ENCODE measurements at places on chromosomes 3 and 15. TPM values are rescaled to one million over a fixed set of nuclear protein-coding genes. Genes with fewer than 3 reads are reported as not detected.

The LDHAL6B gene
- not detected for total RNA-seq

The GUCA1C gene
- not detected for total RNA-seq

The SLC28A2 gene
- not detected for total RNA-seq

The ACTRT3 gene
- 9.2 TPM for total RNA-seq

The FETUB gene
- total RNA-seq, result not detected

The XXYLT1 gene
- total RNA-seq, result 28.1 TPM

The DGKG gene
- under 0.01 TPM for total RNA-seq

The SRPRB gene
- total RNA-seq, result 69.1 TPM

The ERC2 gene
- total RNA-seq, result 0.32 TPM

The INKA1 gene
- total RNA-seq, result 11.7 TPM

The CLEC3B gene
- 9.9 TPM for total RNA-seq

The UNC13C gene
- not detected for total RNA-seq

The TMEM108 gene
- not detected for total RNA-seq

The RFC4 gene
- 6.5 TPM for total RNA-seq

The ATP2C1 gene
- 101 TPM for total RNA-seq

The CCDC39 gene
- not detected for total RNA-seq

The HHLA2 gene
- total RNA-seq, result not detected

The CCR2 gene
- not detected for total RNA-seq

The CCR9 gene
- not detected for total RNA-seq

The P2RY13 gene
- total RNA-seq, result not detected

The NUP210 gene
- under 0.01 TPM for total RNA-seq

The AGBL1 gene
- not detected for total RNA-seq

The SLCO2A1 gene
- 2.4 TPM for total RNA-seq

The CHMP2B gene
- 31.6 TPM for total RNA-seq

The TRANK1 gene
- total RNA-seq, result 33.8 TPM

The PPP1R14D gene
- total RNA-seq, result not detected

The EIF5A2 gene
- total RNA-seq, result 12.5 TPM

The CTXND1 gene
- total RNA-seq, result not detected

The TM4SF1 gene
- total RNA-seq, result 1.3 TPM

The SERINC4 gene
- 0.12 TPM for total RNA-seq

The GPD1L gene
- 10.5 TPM for total RNA-seq

The GOLGA6L10 gene
- total RNA-seq, result 0.36 TPM

The TRH gene
- total RNA-seq, result not detected

The ITIH4 gene
- total RNA-seq, result 2.2 TPM

The COX17 gene
- 4.5 TPM for total RNA-seq

The SPTSSB gene
- not detected for total RNA-seq

The IL17RB gene
- 0.49 TPM for total RNA-seq

The SI gene
- total RNA-seq, result not detected

The ISG20 gene
- total RNA-seq, result 3.9 TPM

The ECE2 gene
- not detected for total RNA-seq

The C3orf80 gene
- 0.61 TPM for total RNA-seq

The LRTM1 gene
- total RNA-seq, result 0.49 TPM

The SGO1 gene
- total RNA-seq, result 1.6 TPM

The PARP15 gene
- total RNA-seq, result 1.1 TPM

The NPHP3 gene
- total RNA-seq, result 46.1 TPM

The GP5 gene
- total RNA-seq, result not detected

The GOLGA8S gene
- total RNA-seq, result not detected

The PARP14 gene
- total RNA-seq, result 74.3 TPM
